ENCODE measurements at places on chromosomes 5 and 9.

- DNase-seq, result peak; percentile 79
Observed at GRCh38 chr5:177500685-177501522, 3.5 kb upstream of the PDLIM7 start.

- no peak for DNase-seq
Observed at GRCh38 chr9:37364751-37365360, 57.6 kb upstream of the GRHPR start.

GRCh38 chr5:14572836-14573235, 8.8 kb upstream of the OTULINL start:
- no peak for DNase-seq

DNA sequence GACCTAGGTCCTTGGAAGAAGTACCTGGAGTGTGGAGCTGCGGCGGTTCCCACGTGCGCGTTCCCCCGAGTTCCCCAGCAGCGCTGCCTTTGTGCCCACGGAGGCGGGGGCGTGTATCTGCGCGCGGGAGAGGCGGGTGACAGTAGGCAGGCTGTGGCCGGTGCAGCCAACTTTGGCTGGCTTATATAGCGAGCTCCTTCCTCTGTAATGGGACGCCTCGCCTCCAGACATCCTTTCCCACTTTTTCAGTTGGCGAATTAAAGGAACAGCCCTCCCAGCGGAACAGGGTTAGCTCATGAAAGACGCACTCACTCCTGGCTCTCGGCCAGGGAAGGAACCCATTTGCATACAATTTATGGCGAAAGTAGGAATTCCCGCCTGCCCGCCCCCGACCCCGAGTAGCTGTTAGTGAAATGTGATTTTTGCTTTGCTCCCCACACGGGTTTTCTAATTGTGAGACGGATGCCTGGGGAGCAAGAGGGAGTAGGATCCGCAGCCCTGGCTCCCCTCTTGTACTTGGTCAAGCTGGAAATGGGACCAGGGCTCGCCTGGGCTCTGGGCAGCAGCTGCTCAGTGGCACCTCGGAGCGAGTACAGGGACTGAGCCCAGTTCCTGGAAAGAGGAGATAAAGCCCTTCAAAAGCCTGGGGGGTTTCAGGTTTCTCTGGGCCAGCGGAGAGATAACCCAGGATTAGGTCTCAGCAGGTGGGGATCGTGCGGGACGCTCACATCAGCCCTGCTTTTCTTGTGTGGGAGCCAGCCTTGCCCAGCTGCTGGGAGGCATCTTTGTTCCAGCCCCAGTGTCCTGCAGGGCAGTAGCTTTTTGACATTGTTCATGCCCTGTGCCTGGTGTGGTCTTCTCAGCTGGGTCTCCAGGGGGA, at the start of gene TNC:
Gene TNC, minus strand, starts transcription at position 159 of the 880 bp plus-strand sequence. CDS start 27,139 bp downstream, outside the sequence.
- no peak for DNase-seq

DNA sequence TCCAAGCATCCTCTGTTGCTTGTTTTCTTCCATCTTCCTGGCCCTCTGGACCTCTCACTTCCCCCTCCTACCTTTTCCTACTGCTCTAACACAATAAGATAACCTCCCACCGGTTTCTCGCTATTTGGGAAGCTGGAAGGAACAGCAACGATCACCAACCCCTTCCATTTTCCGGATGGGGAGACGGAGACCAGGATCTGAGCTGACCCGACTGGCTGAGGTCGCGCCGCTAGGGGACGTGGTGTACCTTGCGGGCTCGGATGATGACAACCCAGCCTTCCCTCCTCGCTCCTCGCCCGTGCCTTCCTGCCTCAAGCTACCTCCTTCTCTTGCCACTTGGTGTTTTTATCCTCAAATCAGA, 1.9 kb downstream of the LPAR1 start:
- DNase-seq, result no peak

- no peak for DNase-seq
Observed at GRCh38 chr9:2741441-2742158, 24.3 kb downstream of the KCNV2 start.

- DNase-seq, result no peak
Observed at GRCh38 chr9:114861922-114862605, 56.2 kb upstream of the TNFSF15 start.

DNA sequence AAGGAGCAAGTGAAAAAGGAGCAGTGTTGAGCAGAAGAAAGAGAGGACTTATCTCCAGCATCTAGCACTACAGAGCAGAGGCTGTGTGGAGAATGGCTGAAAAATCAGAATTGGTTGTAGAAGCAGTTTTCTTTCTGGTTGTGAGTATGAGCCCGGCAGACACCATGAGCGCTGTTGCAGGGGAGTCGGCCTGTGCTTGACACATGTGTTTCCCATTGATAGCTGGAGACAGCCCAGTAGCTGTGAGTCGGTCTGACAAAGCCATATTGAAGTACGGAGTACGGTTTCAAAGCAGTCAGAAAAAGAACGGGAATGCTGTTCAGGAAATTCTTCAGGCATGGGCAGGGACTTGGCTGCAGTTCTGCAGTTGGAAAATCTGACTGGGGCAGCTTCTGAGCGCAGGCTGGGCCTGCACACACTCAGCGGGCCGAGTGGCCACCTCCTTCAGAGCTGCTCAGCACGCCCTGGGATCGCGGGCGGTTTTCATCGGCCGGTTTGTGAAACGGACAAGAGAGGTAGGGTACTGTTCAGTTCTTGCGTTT, at the start of gene SGCD:
Gene SGCD, plus strand, starts transcription at position 447 of the 542 bp plus-strand sequence.
- no peak for DNase-seq

GRCh38 chr5:32251871-32252458, 60.8 kb downstream of the MTMR12 start:
- no peak for DNase-seq

DNA sequence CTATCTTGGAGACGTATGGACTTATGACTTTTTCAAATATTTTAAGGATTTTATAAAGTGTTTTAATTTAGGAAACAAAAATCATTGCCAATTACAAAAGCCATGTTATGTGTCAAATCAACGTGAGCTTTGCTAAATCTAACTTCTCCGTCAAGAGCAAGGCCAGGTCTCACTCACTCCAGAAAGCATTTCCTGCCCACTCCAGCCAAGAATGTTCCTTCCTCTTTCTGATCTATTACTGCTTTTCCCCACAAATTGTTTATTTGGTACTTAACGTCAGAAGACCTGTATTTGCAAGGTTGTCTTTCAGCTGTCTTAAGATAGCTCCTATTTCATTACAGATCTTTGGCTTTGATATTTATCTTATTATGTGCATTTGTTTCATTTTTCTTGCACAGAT, 193.5 kb upstream of the HAPLN1 start:
- no peak for DNase-seq

DNA sequence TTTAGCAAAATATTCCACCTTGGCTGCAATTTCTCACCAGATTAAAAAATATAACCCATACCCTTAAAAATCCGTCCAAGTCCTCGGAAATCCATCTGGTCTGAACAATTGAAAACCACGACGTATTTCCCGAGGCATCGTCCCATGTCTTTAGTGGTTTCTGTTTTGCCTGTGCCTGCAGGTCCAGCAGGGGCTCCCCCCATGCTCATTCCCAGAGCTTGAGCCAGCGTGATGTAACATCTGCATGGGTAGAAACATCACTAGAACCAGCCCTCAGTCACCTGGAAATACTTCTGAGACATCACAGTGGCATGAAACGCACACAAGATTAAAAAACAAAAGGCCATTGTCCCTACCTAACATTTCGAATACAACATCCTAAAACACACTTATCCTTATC, 114.0 kb downstream of the DNAH5 start:
- DNase-seq, result no peak

DNA sequence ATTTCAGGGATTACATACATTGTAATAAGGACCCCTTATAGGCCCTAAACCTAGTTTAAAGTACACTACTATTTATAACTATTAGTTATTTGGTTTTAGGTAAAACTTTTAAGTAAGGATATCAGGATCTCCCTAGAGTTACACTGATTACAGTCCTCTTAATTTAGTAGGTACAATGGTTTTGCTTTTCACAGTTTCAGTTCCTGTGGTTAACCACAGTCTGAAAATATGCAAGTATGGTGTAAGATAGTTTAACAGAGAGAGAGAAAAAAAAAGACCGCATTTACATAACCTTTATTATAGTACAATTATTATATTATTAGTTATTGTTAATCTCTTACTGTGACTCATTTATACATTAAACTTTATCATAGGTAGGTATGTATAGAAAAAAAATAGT, 725.3 kb upstream of the PTPRD start:
- DNase-seq, result no peak

DNA sequence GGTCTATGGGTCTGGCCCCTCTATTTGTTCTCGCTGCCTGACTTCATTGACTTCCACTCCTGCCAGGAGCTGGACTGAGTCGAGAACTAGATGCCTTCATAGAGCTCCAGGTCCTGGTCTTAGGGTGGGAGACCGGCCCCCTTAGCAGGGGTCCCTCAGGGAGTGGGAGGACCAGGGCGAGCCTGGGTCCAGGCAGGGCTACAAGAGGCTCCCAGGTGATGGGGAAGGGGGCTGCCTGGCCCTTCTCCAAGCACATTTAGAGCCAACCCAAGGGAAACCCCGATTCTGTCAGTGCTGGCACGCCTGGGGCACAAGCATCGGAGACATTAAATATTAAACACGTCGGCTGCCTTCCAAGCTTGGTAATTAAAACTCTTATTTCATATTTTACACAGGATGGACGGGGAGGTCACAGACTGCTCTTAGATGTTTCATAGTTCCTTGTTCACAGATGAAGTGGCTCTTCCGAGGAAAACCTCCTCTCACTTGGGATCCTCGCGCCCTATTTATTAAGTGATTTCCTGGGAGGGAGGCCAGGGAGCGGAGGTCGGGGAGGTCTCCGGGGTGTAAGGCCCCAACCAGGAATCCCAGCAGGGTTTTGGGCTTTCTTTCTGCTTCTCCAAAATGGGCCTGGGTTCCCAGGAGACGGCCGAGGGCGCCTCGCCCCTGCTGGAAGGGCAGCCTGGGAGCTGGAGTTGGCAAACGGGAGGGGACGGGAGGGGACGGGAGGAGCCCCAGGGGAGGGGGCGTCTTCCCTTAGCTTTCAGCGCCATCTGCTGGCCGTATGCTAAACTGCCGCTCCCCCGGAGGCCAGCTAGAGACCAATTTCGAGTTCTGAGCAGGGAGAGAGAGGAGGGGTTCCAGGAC, 23.4 kb upstream of the ZBTB43 start:
- DNase-seq, result peak; percentile 73

GRCh38 chr9:89218040-89218928, 39.7 kb upstream of the SHC3 start:
- DNase-seq, result no peak

- DNase-seq, result no peak
Observed at GRCh38 chr5:82754759-82755158, 322.4 kb downstream of the TMEM167A start.

GRCh38 chr9:5633243-5633642, 4.3 kb downstream of the RIC1 start:
- DNase-seq, result no peak

DNA sequence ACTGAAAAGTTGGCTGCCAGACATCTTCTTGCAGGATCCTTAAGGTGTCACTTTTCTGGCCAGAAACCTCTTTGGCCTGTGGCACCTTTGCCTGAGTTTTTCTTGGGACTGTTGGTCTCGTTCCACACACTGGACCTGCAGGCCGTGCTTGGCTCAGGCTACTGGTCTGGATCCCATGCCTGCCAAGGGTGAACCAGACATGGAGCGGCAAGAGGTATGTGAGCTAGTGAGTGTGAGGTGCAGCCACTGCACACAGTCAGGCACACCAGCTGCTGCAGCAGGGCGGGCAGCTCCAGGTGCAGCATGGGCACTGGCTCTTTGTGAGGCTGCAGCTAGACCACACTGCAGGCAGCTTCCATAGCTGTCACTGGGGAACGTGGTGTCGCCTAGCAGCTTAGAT, 47.9 kb downstream of the NDUFAF2 start:
- no peak for DNase-seq

GRCh38 chr9:119736491-119737454, 367.5 kb upstream of the BRINP1 start:
- DNase-seq, result no peak

- no peak for DNase-seq
Observed at GRCh38 chr5:44827681-44828080, 18.9 kb downstream of the MRPS30 start.

- DNase-seq, result no peak
Observed at GRCh38 chr5:67855523-67855922, 360.0 kb upstream of the PIK3R1 start.

- no peak for DNase-seq
Observed at GRCh38 chr5:177209610-177210009, 76.0 kb downstream of the NSD1 start.

DNA sequence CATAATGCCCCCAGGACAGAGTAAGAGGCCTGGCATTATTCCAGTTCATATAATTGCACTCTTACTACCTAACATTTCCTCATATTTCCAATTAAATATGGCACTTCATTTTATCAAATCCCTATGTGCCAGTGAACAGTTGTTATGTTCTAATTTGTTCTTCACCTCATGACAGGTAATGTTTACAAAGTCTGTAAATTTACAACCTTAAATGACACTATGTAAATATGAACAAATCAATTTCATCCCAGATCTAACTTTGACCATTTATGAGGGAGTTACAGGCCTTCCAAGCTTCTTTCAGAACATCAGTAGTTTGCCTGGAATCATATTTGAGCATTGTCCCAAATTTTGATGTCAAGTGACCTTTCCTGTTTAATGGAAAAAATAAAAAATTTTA, 592.6 kb upstream of the CDH6 start:
- DNase-seq, result no peak

GRCh38 chr9:35690614-35691333, 1.0 kb upstream of the TPM2 start:
- peak; percentile 31 for DNase-seq

- DNase-seq, result no peak
Observed at GRCh38 chr9:14500705-14501104, 186.8 kb upstream of the NFIB start.

DNA sequence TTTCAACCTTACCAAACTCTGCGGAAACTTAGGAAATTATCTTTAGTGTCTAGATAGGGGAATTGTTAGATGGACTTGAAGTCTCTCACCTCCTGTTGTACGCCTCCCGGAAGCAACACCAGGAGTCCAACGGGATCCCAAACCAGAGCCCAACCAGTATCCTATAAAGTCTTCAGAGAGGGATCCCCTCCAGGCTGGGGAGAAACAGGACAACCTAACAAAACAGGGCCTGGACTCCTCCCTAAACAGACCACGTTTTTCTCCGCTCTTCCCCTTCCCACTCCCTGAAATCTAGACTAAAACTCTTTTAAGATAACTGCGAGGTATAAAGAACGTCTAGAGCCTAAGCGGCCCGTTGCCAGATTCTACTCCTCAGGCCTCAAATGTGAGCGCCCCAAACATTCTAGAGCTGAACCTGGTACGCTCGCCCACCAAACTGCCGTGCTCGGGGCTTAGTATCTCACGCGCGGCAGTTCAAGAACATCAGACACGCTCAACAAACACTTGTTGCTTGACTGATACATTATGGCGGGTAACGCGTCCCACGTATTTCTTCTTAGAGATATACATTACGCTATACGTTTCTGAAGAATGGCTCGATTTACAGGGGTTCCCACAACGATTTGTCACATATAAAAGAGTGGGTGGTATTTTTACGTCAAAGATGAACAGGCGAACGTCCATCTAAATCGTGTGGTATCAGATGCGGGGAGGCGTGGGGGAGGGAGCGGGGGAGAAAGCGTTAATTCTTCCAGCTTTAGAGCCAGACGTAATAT, 663 bp upstream of the SMIM27 start:
- peak; percentile 27 for DNase-seq

DNA sequence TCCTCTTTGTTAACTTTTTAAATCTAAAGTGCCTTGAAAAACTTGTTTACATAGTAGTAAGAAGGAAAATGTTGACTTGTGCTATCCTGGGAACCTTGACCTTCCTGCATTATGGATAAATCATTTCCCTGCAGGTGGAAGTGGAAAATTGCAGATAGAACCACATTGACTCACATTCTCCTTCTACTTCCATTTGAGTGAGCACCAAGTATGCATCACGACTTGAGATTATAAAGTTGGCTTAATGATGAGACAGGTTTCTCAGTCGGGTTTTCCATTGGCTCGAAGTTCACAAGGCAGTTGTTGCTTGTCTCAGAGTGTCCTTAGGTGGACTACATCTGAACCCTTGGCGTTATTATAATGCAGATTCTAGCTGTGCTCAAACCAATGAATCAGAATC, 39.9 kb downstream of the DOCK8 start:
- no peak for DNase-seq
